Smooth muscle cell of the coronary artery (primary cell): ENCODE measurements at places on chromosomes 13 and 19. TPM values are rescaled to one million over a fixed set of nuclear protein-coding genes. Genes with fewer than 3 reads are reported as not detected.

The CDX2 gene
- not detected in 2 replicates for total RNA-seq

The FAM216B gene
- not detected in 2 replicates for total RNA-seq

The OLFM4 gene
- total RNA-seq: not detected in 2 replicates

The SIN3B gene
- total RNA-seq: 19.2 and 29.5 TPM in 2 replicates

The DCLK1 gene
- 4.9 and 18.3 TPM in 2 replicates for total RNA-seq

The GPX4 gene
- total RNA-seq: 382 and 1,065 TPM in 2 replicates

The ZFP30 gene
- 7.1 and 13.5 TPM in 2 replicates for total RNA-seq

The SPINT2 gene
- 0.70 and 21.2 TPM in 2 replicates for total RNA-seq

The WDR88 gene
- total RNA-seq: not detected in 2 replicates

The NEK5 gene
- total RNA-seq: 0.15 TPM in 1 of 2 replicates, not detected in the other

The ZNF616 gene
- 10.6 and 11.6 TPM in 2 replicates for total RNA-seq

The ZNF540 gene
- total RNA-seq: 0.30 and 1.3 TPM in 2 replicates

The KCTD12 gene
- total RNA-seq: 16.7 and 67.5 TPM in 2 replicates

The APC2 gene
- under 0.01 and 0.08 TPM in 2 replicates for total RNA-seq

The TMEM38A gene
- 3.7 TPM in 2 replicates for total RNA-seq

The DOCK9 gene
- total RNA-seq: 13.2 and 19.7 TPM in 2 replicates

The RGS9BP gene
- 0.23 and 0.47 TPM in 2 replicates for total RNA-seq

The TFPT gene
- total RNA-seq: 14.4 and 28.5 TPM in 2 replicates

The CATSPERD gene
- not detected in 2 replicates for total RNA-seq

The RGCC gene
- 1.1 and 4.4 TPM in 2 replicates for total RNA-seq

The LYPD5 gene
- 0.68 and 1.2 TPM in 2 replicates for total RNA-seq

The GSX1 gene
- not detected in 2 replicates for total RNA-seq

The FOXA3 gene
- total RNA-seq: not detected in 2 replicates

The COLGALT1 gene
- total RNA-seq: 74.5 and 132 TPM in 2 replicates

The IFNL1 gene
- total RNA-seq: not detected in 2 replicates

The CCDC106 gene
- total RNA-seq: 2.7 and 6.4 TPM in 2 replicates

The RNF17 gene
- 0.30 TPM in 1 of 2 replicates, not detected in the other for total RNA-seq

The VSTM1 gene
- not detected in 2 replicates for total RNA-seq

The MAMSTR gene
- 0.12 and 0.30 TPM in 2 replicates for total RNA-seq

The KCNN4 gene
- total RNA-seq: 3.4 and 7.5 TPM in 2 replicates

The PSG6 gene
- total RNA-seq: not detected in 2 replicates

The CDKN2D gene
- total RNA-seq: 7.4 and 9.1 TPM in 2 replicates

The ZNF566 gene
- total RNA-seq: 8.4 and 9.4 TPM in 2 replicates

The ZNRF4 gene
- not detected in 2 replicates for total RNA-seq

The PDE4C gene
- total RNA-seq: 1.6 and 2.1 TPM in 2 replicates

The PSG11 gene
- not detected in 2 replicates for total RNA-seq

The SLITRK6 gene
- 1.5 TPM in 1 of 2 replicates, not detected in the other for total RNA-seq

The URAD gene
- not detected in 2 replicates for total RNA-seq

The KCNJ14 gene
- 0.23 and 0.59 TPM in 2 replicates for total RNA-seq

The CLEC4G gene
- not detected in 2 replicates for total RNA-seq

The CASP14 gene
- total RNA-seq: not detected in 2 replicates

The KLK12 gene
- not detected in 2 replicates for total RNA-seq

The UHRF1 gene
- total RNA-seq: 11.9 and 27.5 TPM in 2 replicates

The AP1M2 gene
- 2.5 TPM in 1 of 2 replicates, not detected in the other for total RNA-seq

The DHDH gene
- 0.38 and 0.82 TPM in 2 replicates for total RNA-seq

The RNF113B gene
- not detected in 2 replicates for total RNA-seq

The ATG4D gene
- total RNA-seq: 6.3 and 19.0 TPM in 2 replicates

The CGB3 gene
- not detected in 2 replicates for total RNA-seq

The KLK1 gene
- not detected in 2 replicates for total RNA-seq

The ZNF302 gene
- 12.1 and 12.6 TPM in 2 replicates for total RNA-seq

The CGB5 gene
- not detected in 2 replicates for total RNA-seq

The ZNF468 gene
- 12.6 and 18.8 TPM in 2 replicates for total RNA-seq

The TTC9B gene
- not detected in 2 replicates for total RNA-seq

The LRRC8E gene
- total RNA-seq: 4.3 and 5.6 TPM in 2 replicates
